ENCODE measurements at places on chromosomes 2 and 18.

DNA sequence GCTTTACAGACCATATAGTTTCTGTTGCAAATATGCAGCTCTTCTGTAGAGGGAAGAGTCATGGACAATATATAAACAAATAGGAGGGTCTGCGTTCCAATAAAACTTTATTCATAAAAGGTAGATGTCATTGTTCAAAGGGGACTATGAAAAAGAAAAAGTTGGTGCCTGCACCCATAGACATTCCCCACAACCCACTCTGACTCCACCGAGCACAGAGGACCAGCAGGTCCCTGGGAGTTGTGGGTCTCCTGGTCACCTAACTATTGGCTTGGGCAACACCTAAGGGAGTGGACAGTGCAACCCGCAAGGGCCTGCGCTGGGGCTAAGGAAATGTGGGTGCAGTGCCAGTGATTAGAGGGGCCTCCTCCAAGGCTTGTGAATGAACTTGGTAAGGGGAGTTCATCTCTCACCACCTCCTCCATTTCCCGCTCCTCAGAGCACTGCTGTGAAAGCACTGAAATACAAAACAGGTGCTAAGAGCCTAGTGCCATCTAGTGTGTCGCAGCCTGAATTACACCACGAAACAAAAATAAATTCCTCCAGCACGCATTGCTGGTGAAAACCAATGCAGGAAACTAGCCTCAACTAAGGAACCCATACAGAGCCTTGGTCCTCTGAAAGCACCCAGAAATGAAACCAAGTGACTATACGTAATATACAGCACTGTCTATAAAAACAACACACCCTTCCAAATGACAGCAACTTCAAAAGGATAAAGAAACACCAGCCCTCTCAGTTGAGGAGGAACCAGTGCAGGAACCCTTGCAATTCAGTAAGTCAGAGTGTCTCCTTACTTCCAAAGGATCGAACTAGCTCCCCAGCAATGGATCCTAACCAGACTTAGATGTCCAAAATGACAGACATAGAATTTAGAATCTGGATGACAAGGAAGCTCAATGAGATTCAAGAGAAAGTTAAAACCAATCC is 166.6 kb downstream of the RNF144A start:
- DNase-seq: no peak

DNA sequence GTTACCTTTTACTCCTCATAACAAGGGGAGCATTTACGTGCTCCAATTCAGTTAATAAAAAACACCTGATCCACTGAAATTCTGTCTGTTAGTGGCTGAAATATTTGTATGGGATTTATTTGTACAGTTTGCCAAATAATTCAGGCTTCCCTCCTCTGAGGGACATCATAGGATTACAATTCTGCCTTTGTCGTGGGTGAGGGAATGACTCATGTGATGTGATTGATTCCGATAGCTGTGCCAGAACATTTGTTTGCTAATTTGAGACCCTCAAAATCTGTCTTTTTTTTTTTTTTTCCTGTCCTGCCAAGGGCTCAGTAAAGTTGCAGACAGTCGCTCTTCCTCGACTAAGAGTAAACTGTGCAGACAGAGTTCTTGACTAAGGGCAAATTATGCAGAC is 612.6 kb upstream of the CDH2 start:
- no peak for DNase-seq

DNA sequence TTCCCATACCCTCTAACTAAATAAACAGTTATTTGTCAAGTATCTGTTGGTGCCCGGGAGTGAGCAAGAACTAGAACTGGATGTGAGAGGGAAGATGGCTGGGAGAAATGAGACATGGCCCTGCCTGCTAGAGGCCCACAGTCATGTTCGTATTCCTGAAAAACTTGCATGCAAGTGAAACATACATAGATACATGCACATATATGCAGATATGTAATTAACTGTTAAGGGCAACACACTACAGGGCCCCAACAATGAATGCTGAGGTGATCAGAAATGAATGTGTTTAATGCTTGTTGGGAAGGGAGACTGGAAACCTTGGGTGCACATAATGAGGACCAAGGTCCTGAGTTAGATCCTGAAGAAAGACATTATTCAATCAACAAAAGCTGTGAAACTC is 49.8 kb downstream of the ADD2 start:
- no peak for DNase-seq

DNA sequence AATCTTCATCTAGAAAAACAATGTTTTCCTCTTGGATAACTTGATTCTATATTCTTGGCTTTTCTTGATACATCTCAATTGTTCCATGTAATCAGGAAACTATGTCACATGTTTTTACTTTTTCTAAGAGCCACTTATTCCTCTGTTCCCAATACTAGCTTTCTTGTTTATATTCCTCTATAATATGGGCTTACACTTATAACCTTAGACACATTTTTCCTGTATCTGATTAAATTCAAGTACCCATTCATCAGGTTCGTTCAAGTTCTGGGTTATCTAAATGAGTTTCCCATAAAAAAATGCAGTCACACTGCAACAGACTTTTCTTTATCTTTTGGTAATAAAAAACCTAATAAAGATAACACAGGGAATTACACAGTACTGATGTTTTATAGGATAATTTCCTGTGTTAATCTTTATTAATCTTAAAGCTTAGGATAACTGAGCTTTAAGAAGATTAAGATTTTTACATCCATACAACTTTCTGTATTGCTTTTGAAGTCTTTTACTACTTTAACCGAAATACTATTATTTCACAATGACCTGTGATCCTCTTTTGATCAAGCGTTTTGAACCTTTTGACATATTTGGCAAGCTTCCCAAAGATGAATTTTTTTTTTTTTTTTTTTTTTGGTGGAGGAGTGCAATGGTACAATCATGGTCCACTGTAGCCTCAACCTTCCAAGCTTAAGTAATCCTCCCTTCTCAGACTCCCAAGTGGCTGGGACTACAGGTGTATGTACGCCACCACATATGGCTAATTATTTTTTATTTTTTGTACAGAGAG is 44.3 kb upstream of the C2orf66 start:
- no peak for DNase-seq

DNA sequence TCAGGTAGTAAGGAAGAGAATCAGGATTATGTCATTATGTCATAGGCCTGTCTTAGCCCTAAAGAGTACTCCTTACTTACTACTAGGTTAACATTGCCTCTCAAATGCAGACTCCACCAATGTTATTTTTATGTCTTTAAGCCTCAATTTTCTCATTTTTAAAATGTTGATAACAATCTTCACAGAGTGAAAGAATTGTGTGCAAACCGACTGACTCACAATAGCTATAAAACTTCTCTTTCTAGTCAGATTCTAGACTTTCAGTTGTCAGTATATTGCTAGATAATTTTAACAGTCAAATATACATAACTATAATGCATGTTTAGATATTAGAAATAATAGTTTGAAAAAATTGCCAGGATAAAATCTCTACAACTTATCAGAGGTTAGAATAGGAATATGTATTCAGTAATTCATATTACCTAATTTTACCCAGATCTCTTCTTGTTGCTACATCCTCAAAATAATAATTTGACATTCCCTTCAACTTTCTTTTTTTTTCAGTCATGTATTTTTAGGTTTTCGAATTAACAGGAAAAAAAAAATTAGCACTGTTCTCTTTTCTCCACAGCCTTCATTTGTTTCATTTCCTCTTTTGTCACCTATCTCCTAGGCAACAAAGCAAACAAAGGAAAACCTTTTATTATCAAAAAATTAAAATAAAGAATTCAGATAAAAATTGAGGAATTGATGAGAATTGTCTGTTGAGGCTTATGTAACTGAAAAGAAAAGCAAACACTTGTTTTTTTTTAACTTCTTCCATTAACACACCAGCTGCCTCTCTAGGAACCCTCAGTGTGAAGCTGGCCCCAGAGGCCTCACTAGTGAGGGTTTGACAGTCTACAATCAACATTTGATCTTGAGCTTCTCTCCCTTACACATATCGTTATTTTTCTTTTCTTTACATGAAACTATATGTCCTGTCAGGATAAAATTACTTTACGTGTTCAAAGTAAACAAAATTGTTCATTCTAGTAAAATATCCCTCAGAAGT is 279.0 kb downstream of the CALCRL start:
- DNase-seq: no peak

- DNase-seq: no peak
Observed at GRCh38 chr18:69757733-69758132, 189.9 kb downstream of the CD226 start.

- no peak for DNase-seq
Observed at GRCh38 chr2:5352286-5352685, 339.9 kb upstream of the SOX11 start.

DNA sequence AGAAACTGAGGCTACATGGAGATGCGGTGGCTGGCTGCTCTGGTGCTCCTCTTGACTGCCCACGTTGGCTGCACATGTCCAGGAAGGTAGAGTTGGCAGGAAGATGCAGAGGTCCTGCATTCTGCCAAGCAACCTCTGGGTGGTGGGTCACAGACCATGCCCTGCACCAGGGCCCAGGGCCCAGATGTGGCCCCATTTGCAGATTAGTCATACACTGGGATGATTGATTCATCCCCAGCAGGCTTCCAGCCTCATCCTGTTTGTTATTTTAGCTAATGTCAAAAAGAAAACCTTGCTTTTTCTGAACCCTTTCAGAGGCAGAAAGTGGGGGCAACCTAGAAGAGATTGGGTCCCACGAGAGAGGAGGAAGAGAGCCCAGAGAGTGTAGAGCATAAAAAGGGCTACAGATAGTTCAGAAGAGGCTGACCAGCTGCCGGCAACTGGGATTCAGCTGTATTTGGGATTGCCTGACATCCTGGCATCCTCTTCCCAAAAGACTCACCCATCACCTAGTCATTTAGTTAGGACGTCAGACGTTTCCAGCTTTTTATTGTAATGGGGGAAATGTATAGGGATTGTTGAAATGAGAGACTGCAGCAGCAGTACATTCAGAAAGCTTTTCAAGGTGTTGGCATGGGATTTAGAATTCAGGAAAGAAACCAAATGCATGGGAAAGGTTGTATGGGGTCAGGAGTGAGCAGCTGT is 101.9 kb downstream of the CTIF start:
- no peak for DNase-seq

Data from stimulated activated CD4-positive, alpha-beta T cell treated with anti-CD3 and anti-CD28 coated beads, Interleukin-2, amount 100 ng/mL, for 48 hours (primary cell).